NCI-H524 treated with DMSO at 0.1 percent for 48 hours (cell line): ENCODE measurements at places on chromosomes 2 and 18.

DNA sequence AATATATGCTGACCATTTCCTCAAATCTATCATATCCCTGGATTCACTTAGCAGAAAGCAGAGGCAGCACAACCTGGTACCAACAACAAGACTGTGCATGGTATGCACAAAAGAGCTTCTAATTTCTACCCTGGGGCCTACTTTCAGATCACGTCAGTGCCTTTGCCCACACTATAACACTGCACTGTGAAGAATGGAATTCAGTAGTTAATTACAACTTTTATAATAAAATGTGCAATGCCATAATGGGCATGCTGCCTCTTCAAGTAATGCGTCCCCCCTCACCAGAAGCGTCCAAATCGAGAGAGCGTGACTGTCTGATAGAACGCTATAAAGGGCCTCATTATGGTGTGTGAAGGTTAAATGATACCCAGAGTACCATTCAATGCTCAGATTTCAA lies 328.1 kb upstream of the PKDCC start:
- no peak for DNase-seq

- DNase-seq: no peak
Measured at GRCh38 chr18:48820483-48821250, 130.1 kb downstream of the SMAD7 start.

- DNase-seq: no peak
Measured at GRCh38 chr2:142841788-142842187, 35.7 kb upstream of the KYNU start.

GRCh38 chr2:217186152-217186551 lies 326.3 kb upstream of the TNP1 start:
- DNase-seq: no peak

GRCh38 chr2:19580830-19581229 lies 222.4 kb upstream of the OSR1 start:
- no peak for DNase-seq

- DNase-seq: no peak
Measured at GRCh38 chr18:62797329-62797728, 82.0 kb downstream of the PHLPP1 start.

GRCh38 chr18:32420084-32420750 lies 50.5 kb downstream of the GAREM1 start:
- DNase-seq: no peak

GRCh38 chr2:182548031-182548950 lies 121.5 kb upstream of the PDE1A start:
- DNase-seq: no peak

- DNase-seq: no peak
Measured at GRCh38 chr2:179336782-179337534, 72.3 kb upstream of the SESTD1 start.

DNA sequence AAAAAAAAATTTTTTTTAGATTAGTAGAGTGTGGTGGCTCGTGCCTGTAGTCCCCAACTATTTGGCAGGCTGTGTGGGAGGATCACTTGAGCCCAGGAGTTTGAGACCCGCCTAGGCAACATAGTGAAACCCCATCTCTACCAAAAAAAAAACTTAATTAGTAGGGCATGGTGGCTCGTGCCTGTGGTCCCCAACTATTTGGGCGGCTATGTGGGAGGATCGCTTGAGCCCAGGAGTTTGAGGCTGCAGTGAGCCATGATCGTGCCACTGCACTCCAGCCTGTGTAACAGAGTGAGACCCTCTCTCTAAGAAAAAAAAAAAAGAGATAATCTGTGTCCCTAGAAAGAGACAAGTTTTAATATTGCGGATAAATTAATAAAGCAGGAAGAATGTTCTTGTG lies 8.8 kb downstream of the GPR55 start:
- no peak for DNase-seq

DNA sequence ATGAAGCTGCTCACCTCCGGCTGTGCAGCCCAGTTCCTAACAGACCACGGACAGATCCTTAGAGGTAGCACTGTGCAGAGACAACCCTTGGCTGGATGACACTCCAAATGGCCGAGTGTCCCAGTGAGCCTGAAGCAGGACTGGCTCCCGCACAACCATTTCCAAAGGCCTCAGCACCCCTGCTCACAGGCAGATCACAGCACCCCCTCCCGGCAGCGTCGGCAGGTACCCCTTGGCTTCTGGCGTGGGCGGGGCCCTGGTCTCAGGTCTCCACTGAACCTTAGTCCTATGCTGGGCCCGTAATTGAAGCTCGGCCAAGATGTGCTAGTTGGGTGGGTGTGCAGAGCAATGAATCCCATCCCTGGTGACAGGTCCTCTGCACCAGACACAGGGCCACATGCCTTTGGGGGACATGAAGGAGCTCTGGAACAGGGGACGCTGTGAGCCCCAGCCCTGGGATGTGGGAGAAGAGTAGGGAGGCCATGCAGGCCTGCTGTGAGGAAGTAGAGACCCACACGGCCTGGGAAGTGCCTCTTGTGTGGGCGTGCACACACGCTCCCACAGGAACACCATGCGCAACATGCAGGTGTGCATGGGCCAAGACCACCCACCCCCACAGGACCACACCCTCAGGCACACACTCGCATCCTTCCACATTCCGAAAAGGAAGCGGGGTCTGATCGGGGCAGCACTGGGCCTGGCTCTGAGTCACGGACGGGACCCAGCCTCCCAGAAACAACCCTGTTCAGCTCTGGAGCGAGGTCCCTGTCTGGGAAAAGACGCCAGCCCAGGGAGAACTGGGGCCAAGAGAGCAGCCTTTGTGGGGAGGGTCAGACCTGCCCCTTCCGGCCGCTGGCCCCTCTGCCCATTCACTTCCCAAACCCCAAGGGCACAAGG lies 2.8 kb downstream of the DUSP2 start:
- no peak for DNase-seq

DNA sequence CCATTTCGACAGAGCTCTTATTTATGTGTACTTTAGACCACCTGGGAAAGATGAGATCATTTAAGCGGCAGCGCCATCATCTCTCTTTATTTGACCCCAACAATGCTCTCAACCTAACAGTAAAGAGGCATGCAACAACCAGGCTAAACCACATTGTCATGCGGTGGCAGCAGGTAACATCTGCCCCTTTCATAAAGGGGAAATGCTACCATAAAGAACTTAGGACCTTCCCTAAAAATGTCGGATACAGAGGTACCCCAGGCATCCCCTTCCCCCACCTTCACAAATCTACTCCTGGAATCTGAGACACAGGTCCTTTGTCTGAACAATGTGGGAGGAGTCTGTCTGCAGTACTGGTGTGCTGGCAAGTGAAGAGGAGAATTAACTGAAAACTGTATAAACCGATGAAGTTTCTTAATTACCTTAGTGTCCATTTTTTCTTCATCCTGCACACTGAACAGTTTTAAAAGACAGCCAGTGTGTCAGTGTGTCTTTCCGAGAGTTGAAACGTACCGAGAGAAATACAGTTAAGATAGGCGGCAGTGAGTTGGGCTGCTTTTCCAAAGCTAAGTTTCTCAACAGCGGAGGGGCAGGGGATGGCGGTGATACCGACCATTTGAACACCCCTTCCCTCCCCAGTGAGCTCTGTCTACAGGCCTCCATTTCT lies 1.9 kb downstream of the MEX3C start:
- DNase-seq: peak; percentile 48

- DNase-seq: no peak
Measured at GRCh38 chr2:18362696-18363095, 197.8 kb downstream of the RDH14 start.

- no peak for DNase-seq
Measured at GRCh38 chr2:24872344-24873115, 47.5 kb downstream of the ADCY3 start.

GRCh38 chr2:239262484-239263230 lies 138.2 kb downstream of the HDAC4 start:
- no peak for DNase-seq

GRCh38 chr2:212136216-212136795 lies 402.3 kb downstream of the ERBB4 start:
- DNase-seq: peak; percentile 51

DNA sequence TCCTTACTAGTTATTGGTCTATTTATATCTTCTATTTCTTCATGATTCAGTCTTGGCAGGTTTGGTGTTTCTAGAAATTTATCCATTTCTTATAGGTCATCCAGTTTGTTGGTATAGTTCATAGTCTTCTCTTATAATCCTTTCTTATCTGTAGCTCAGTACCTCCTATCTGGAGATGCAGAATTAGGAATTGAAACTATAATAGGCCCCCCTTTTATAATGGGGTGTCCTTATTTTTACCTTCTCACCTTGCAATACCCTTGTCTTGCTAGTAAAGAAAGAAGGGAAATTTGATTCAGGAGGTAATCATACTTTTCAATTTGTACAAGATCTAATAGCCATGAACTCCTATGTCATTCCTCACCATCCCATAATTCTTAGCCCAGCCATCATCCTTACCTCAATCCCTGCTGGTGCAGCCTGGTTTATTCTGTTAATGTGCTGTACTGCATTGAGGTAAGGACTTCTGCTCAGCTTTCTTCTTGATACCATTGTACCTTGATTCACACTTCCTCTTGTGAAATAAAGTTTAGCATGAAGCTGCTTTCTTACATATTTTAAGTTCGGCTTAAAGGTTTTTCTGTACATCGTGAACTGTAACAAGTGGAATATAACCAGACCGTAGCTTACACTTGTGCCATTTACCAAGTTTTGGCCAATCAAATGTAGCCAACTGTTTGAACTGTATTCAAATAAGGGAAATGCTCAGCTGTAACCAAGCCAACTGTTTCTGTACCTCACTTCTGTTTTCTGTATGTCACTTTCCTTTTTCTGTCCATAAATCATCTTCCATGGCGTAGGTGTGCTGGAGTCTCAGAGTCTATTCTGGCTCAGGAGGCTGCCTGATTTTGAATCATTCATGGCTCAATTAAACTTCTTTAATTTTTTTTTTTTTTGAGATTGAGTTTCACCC lies 40.1 kb upstream of the PTH2R start:
- no peak for DNase-seq

GRCh38 chr18:48030616-48031480 lies 100.4 kb upstream of the SMAD2 start:
- DNase-seq: peak; percentile 87

DNA sequence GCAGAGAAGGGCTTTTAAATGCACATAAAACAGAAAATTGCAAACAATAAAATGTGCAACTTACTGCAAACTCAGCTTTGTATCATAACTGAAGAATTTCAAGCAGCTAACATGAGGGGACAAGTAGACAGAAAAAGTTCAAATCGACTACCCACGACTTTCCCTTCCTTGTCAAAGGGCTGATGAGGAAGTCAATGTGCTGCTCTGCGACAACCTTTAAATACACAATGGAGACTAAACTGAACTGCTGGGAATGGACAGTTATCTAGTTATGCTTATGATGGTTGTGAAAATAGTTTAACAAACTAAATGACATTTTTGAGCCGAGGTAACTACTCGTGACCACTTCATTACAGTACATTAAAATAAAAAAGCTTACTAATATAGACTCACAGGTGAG lies 84.1 kb downstream of the INO80D start:
- no peak for DNase-seq

- DNase-seq: no peak
Measured at GRCh38 chr2:144357623-144358373, 162.1 kb downstream of the ZEB2 start.

DNA sequence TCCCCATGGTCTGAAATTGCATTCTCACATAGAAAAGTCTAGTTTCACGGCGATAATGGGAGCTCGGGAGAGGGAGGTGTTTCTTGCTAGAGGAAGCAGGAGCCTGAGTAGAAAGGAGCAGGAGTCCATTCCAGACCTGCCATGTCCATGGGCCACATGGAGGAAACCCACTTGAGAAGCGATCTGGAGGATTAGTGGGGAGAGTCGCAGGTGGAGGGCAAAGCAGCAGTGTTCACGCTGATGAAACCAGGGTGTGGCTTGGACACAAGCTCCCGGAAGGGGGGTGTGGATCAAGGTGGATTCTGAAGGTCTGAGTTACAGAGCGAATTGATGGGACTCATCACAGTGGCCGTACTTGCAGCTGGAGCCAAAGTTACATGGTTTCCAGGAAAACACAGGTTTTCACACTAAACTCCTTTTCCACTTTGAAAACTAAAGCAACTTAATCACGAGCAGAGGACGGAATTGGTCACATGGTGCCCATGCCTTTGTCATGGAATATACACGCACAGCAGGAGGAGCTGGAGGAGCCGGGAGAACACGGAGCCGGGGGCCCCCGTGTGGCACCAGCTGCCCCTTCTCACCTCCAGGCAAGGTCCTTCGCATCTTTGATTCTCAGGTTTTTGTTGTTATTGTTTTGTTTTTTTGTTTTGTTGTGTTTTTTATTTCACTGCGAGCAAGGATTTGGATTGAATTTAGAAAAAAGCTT lies 255.1 kb upstream of the MYT1L start:
- peak; percentile 50 for DNase-seq

GRCh38 chr2:217903859-217904613 lies 98.8 kb downstream of the TNS1 start:
- no peak for DNase-seq

- no peak for DNase-seq
Measured at GRCh38 chr2:86443631-86444350, 2.6 kb downstream of the KDM3A start.

DNA sequence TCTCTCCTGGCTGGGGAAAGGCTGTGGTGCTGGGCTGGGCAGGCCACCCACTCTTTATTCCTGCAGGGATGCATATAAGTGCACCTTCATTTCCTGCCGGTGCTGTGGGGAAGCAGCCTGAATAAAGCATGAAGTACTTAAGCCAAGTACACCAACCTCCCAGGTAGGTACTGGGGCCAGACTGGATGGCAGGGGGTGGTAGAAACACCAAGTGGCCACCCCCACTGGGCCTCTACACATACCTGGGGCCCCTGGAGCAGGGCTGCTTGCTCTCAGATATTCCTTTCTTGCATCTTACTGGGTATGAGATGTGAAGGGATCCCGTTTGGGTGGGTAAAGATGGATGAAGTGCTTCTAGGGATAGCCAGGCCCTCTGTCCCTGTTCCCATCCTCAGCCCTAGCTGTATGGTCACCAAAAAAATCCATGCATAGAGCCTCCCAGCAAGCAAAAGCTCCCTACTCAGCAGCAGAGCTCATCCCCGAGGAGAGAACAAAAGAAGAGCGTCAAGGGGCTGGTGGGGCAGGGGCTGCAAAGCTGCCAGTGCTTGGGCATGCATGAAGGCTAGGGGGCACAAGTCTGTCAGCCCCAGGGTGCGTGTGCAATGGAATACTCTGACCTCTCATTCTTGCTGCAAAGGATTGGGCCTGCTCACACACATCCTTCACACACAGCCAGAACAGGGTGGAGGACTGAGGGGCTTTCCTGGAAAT lies 22.0 kb downstream of the CCT7 start:
- no peak for DNase-seq

GRCh38 chr2:215506604-215506990 lies 70.7 kb upstream of the FN1 start:
- DNase-seq: no peak

GRCh38 chr18:59718108-59718463 lies 20.9 kb upstream of the CCBE1 start:
- no peak for DNase-seq

DNA sequence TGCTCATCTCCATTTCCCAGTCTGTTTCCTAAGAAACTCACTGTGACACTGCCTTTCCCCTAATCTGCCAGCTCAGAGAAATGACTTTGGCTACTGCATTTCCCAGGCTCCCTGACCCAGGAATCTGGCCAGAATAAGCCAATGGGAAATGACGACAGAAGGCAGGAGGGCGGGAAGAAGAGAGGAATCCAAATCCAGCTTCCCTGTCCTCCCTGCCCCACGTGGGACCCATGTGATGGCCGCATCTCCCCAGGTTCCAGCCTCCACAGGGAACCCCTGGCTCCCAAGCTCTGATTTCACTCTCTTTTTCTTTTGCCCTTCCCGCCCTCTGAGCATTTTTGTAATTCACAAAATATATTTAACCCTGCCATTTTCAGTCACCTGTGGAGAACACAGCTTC lies 37.8 kb upstream of the RAB12 start:
- DNase-seq: no peak

- DNase-seq: no peak
Measured at GRCh38 chr18:77124452-77124922, 8.1 kb downstream of the MBP start.

GRCh38 chr2:20611077-20611843 lies 39.6 kb downstream of the HS1BP3 start:
- DNase-seq: no peak
